ENCODE measurements at places on chromosomes 6 and 20.

- DNase-seq: peak; percentile 69
These were observed 10.1 kb upstream of the NHSL1 start for GRCh38 chr6:138509371-138509770.

DNA sequence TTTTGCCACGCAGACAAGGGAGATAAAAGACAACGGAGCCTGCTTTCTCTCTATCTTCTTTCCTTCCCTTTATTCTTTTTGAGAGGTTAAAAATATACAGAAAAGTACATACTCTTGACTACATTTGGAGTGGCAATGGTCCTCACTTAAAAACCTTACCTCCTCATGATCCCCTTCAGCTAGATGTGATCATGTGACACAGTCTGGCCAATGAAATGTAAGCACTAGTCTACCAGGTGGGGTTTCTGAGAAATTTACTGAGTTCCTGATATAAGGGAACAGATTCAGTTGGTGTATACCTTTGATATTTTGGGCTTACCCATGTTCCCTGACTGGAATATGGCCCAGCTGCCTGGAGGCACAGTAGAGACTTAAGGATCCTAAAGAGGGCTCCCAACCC is 165.5 kb upstream of the BEND3 start:
- DNase-seq: no peak

DNA sequence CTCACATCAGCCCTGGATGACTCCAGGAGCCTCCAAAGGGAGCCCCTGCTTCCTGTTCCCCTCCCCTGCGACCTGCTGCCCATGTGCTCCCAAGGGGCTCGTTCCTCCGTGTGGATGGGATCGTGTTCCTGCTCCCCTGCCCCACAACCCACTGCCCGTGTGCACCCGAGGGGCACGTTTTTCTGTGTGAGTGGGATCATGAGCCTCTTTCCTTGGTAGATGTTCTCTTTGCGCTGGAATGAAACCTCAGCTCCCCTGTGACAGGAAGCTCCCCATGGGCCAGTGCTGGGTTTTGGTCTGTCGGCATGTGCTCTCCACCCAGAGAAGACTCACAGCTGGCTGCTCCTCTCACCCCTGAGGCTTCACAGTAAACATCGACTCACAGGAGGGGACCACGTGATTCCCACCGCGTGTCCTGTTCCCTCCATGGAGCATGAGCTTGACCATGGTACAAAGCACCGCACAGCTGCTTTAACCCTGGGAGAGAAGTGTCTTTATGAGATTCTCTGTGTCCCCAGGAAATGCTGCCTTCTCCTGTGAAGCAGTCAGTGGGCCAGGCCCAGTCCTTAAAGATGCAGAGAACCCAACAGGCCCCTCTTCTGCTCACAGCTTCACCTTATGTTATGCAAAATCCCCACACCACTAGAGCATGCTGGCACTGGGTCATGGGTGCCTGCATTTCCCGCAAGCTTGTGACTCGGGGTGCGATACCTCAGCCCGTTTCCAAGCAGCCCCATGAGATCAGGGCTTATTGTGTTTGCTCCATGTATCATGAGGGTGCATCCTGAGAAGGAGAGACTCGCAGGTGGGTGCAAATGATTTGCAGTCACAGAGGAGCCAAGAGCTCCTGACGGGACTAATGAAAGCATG is 215.1 kb downstream of the ERMARD start:
- no peak for DNase-seq

DNA sequence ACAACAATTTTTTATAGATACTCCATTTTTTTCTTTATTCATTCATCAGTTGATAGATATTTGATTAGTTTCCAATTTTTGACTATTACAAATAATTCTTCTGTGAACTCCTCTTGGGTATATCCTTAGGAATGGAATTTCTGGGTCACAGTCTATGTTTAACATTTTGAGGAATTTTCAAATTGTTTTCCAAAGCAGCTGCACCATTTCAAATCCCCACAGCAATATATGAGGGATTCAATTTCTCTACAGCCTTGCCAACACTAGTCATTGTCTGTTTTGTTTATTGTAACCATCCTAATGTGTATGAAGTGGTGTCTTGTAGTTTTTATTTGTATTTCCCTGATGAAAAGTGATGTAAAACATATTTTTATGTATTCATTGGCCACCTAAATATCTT is 320.3 kb upstream of the DEFB112 start:
- no peak for DNase-seq

- no peak for DNase-seq
These were observed 112.1 kb downstream of the ASXL1 start for GRCh38 chr20:32470025-32470861.

DNA sequence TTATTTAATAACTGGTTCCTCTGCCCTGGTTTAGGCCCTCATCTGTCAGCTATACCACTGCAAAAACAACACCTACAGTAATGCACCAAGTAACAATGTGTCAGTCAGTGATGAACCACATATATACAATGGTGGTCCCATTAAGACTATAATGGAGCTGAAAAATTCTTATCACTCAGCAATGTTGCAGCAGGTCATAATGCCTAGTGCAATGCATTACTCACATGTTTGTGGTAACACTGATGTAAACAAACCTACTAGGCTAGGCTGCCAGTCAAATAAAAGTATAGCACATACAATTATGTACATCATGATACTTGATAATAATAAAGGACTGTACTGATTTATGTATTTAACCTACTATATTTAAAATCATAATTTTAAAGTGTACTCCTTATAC is 31.3 kb downstream of the RARS2 start:
- no peak for DNase-seq

- DNase-seq: no peak
These were observed 38.0 kb downstream of the RCAN2 start for GRCh38 chr6:46453216-46453615.

All from CD4-positive, alpha-beta T cell treated with Interleukin-15 for 4 hours (primary cell).